ENCODE measurements at places on chromosomes 1 and 21.

- DNase-seq = no peak
These were observed 53.8 kb upstream of the LYPLAL1 start for GRCh38 chr1:219119839-219120238.

GRCh38 chr21:41526478-41527087 is 18.6 kb upstream of the TMPRSS2 start:
- no peak for DNase-seq

DNA sequence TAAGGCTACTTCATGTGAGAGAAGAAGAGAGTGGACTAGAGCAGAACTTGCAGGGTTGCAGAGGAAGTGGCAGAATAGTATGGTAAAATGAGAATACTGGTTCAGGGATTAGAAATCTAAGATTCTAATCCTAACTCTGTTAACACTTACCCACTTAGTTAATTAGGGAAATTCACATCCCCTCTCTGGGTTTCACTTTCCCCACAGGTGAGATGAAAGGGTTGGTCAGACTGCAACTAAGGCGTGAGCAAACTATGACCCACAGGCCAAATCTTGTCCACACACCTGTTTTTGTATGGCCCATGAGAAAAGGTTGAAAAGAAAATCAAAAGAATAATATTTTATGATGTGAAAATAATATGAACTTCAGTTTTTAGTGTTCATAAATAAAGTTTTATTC is 117.5 kb downstream of the MACF1 start:
- DNase-seq = no peak

DNA sequence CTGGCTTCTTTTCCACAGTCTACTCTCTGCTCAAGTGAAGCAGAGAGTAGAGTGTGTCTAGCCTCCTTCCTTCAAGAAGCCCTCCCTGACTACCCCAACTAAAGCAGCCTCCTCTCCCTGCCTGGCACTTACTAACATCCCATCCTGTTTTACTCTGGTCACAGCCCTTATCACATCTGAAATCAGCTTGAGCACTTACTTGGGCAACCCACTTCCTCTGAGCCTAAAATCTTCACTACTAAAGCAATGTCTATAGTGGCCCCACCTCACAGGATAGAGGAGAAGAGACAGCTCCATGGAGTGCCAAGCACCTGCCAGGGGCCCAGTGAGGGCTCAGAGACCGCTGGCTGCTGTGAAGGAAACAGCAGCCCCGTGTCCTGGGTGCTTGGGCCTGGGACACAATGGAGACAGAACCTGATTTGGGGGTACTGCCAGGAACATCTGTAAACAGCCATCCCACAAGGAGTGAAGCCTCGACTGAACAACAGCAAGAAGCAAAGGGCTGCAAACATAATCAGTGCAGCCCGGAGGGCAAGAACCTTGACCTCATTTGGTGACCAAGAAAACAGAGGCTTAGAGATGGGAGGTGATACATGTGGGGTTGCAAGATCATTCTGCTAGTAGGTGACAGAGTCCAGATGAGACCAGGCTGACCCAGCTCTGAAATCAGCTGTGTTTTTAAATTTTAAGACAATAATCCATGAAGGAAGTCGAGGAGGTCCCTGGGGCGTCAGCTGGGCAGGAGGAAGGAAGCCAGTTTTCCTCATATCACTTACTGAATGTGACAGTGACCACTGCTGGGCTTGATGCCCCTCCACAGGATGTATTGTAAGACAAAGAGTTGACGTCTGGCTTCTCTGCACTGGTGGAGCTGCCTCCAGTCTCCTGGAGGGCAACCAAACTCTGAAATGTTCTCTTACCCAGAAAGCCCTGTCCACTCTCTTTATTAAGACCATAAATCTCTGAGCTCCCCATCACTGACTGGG is 710.6 kb downstream of the MATN1 start:
- DNase-seq = no peak

DNA sequence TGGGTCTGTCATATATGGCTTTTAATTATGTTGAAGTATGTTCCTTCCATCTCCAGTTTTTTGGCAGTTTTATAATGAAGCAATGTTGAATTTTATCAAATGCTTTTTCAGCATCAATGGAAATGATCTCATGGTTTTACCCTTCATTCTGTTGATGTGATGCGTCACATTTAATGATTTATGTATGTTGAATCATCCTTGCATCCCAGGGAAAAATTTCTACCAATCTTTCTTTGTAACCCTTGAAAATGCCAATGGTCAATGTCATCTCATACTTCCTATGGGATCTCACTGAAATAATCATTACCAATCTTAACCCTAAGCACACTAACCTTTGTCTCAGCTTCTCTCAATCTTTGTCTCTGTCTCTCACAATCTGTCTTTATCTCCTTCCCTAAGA is 1004.0 kb downstream of the KCNT2 start:
- DNase-seq = no peak

GRCh38 chr1:183871142-183871541 is 66.2 kb downstream of the RGL1 start:
- no peak for DNase-seq

GRCh38 chr1:243791586-243792267 is 58.3 kb downstream of the AKT3 start:
- DNase-seq = no peak

DNA sequence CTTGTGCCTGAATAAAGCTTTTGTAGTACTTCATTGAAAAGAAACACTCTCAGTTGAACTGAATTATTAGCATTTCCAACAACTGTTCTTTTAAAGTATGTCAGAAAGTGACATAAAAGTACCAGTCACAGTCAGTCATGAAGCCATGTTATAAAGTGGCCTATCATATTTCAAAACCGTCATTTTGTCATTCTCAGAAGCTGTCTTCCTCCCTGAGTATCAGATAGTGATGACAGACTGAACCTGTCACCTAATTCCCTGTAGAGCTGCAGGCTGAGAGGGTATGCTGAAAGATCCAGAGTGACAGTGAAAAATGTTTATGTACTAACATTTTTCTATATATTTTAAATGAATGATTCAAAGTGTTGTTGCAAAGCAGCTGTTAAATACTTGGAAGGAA is 1121.7 kb upstream of the PRMT6 start:
- peak; percentile 12 for DNase-seq

DNA sequence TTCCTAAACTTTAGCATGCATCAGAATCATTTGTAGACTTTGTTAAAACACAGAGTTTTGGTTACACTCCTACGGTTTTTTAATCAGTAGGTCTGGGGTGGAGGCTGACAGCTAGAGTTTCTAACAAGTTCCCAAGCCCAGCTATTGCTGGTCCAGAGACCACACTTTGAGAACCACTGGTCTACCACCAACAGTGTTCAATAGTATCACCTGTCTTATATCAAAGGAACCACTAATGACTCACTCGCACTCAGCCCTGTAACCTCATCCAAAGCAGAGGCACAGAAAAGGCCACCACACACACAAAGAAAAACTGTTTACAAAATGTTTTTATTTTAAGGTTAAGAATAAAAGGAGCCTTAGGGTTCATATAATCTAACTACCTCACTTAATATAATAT is 68.7 kb downstream of the HIVEP3 start:
- no peak for DNase-seq

DNA sequence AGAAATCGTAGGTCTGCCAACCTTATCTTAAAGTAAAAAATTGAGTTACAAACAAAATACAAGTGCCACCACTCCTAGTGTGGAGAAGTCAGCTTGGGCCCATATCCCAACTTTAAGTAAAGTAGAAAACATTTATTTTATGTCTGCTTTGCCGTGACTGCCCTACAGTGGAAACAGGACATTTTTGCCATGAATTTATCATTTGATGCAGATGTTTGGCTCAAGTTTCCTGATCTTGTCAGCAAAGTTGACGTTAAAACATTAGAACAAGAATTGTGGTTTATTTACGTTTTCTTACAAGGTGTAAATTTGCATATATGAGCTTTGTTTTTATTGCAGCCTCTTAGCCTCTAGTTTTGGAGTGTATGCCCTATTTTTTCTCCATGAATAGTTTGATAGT is 17.1 kb upstream of the KCNJ15 start:
- no peak for DNase-seq

GRCh38 chr1:56050911-56051310 is 528.5 kb downstream of the PLPP3 start:
- DNase-seq = no peak

Data from retina (tissue), 1 donor.